ENCODE measurements at places on chromosomes 6 and 20.

DNA sequence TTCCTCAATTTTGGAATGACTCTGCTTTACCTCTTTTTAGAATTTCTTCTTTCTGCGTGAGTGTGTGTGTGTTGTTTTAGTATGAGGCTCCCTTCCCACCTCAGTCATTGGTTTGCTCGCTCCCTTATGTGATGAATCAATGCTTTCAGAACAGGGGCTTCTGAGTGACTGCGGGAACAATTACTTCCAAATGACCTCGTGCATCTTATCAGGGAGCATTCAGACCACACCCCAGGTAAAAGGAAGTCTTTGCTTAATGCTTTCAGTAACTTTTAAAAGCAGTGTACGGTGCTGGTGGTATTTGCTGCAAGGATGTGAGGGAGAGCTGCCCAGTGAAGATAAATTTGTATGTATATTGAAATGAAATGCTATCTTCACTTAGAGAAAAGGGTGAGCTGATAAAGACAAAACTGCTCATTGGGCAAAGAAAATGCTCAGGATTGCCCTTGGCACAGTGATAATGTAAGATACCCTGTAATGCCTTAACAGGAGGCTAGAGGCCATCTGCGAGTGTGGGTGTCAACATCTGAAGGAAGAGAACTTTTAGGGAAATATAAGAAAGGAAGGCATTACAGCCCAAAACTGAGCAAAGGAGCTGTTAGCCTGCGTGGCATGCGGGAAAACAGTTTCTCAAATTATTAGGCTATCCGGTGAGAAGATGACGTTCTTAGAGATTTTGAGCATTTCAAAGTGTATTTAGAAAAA is at the start of gene MLIP:
TSS of gene MLIP (plus strand) at position 103 of the 705 bp plus-strand sequence. CDS start at position 140, 37 bp downstream.
- DNase-seq = no peak

DNA sequence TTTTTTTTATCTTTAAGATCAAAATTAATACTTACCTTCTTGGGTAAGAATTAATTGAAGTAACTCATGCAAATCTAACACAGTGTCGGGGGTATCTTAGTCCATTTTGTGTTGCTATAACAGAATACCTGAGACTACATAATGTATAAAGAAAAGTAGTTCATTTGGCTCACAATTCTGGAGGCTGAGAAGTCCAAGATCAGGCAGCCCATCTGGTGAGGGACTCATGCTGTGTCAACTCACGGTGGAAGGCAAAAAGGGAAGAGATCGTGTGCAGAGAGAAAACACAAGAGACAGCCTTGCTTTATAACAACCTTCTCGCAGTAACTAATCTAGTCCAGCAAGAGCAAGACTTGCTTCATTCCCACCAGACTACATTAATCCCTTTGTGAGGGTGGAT is 92.9 kb upstream of the VSTM2L start:
- no peak for DNase-seq

DNA sequence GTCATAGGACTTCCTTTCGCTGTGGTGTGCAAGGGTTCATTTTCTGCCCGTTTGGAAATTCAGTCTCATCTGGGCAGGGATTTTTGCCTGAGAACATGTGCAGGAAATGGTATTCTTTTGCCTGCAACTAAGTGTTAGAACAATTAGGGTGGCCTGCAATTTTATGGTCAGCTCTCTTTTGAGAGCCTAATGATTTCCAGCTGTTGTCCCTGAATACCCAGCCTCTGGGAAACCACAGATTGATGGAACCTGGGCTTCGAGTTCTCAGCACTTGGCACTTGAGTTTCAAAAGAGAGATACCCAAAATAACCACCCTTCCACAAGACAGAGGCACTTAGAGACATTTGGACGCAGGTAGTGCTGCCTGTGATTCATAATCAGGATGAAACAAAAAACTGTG is 217.2 kb upstream of the FOXA2 start:
- no peak for DNase-seq

DNA sequence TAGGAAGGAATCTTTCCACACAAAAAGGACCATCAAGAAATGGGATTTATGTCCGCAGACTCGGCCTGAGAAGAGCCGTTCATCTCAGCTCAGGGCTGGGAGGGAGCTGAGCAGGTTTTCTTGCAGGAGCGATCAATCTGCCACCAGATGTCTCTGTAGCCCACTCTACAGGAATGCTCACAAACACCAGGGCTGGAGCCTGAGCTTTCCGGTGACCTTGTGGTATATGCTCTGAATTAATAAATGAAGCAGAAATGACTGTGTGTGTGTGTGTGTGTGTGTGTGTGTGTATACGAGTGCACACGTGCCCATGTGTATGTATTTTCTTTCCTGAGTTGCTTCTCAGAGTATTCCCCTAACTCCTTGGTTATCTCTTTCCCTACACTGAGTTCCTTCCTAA is 12.0 kb downstream of the CD83 start:
- DNase-seq = no peak

GRCh38 chr6:37077905-37078296 is 72.4 kb downstream of the FGD2 start:
- DNase-seq = no peak
